ENCODE measurements at places on chromosomes 2 and 18. TPM values are rescaled to one million over a fixed set of nuclear protein-coding genes. Genes with fewer than 3 reads are reported as not detected.
A peak's percentile ranks its signal among the peaks of the same experiment; 100 is the strongest.

Gene GPD2
- total RNA-seq = 13.1 TPM

Gene RESP18
- total RNA-seq = not detected

Gene SPDYA
- total RNA-seq = 4.5 TPM

Gene CFC1
- total RNA-seq = not detected

Gene ICA1L
- 0.50 TPM for total RNA-seq

Gene ALPI
- total RNA-seq = not detected

Gene PDCD1
- 5.9 TPM for total RNA-seq

Gene DUSP2
- 34.6 TPM for total RNA-seq

Gene CTNNA2
- not detected for total RNA-seq

Gene KCNJ3
- total RNA-seq = not detected

Gene CBLN2
- not detected for total RNA-seq

DNA sequence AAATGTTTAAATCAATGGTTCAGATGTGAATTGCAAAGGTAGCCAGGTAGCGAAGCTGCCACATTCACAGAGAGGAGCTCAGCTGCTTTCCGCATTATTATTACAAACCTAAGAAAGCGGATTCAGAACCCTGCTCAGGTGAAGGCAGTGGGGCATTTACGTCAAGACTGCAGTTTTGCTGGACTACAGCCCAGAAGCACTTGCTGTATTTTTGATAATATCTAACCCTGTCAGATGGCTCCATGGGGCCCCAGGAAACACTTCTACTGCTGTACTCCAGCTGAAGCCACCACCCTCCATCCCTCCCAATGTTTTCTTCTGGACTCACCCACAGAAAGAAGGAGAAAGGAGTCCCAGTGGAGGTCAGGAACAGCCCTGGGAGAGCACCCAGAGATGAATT lies 96.9 kb downstream of the TPO start:
- no peak for DNase-seq

DNA sequence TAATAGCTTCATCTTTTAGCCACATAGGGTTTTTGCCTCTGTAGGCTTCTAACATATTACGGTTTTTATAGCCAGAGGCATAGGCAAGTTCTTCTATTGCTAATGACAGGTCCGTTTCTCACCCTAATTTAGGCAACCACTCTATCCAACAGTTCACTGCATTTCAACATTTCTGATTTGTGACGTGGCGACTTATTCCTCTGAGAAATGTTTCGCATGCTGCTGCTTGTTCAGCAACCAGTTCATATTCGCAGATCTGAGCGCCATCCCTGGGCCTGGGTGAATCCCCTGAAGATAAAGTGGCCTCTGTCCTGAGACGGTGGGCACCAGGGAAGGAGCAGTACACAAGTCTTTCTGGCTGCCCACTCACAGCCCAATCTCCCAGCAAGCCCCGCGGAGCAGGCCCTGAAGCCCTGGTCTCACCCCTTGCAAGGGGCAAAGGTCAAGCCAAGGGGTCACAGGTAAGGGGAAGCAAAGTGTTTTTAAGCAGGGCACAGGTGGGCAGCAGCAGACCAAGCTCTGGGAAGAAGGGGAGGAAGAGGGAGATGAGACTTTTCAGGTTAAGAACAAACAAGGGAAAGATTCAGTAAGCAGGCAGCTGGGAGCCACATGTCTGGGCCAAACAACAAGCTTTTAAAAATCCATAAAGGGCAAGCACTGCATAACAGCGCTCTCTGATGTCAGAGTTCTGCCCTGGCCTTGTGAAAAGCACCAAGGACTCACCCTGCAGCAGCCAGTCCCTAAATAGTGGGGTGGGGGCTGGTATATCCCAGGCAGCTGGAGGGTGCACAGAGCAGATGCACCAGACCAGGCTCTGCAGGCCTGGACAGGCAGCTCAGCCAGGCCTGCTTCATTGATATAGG lies 10.8 kb upstream of the COX7A2L start:
- no peak for DNase-seq

- no peak for DNase-seq
Measured at GRCh38 chr2:161983331-161983651, 90.7 kb downstream of the DPP4 start.

GRCh38 chr2:99933894-99934650 lies 208.3 kb downstream of the AFF3 start:
- DNase-seq = no peak

- DNase-seq = no peak
Measured at GRCh38 chr2:151803811-151804210, 24.4 kb downstream of the ARL5A start.

GRCh38 chr18:11523804-11524203 lies 85.6 kb upstream of the SLC35G4 start:
- no peak for DNase-seq

GRCh38 chr2:120546048-120546864 lies 189.4 kb upstream of the GLI2 start:
- DNase-seq = no peak

DNA sequence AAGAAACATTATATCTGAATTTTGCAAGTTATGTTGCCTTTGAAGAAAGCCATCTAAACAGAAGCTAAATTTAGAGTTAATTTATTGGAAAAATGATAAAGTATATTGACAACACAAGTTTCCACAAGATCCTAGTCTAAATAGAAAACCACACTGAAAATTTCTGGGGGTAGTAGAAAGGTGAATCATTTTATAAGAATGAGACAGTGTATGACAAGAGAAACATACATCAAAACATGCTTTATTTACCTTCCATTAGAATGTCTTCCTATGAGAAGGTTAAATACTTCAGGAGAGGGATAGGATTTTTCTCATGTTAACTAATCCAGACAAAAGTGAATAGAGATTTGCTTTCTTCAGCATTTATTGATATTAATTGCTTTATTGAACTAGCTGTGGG lies 1389.8 kb upstream of the ZEB2 start:
- no peak for DNase-seq

GRCh38 chr2:215787025-215787424 lies 226.3 kb downstream of the MREG start:
- DNase-seq = no peak

DNA sequence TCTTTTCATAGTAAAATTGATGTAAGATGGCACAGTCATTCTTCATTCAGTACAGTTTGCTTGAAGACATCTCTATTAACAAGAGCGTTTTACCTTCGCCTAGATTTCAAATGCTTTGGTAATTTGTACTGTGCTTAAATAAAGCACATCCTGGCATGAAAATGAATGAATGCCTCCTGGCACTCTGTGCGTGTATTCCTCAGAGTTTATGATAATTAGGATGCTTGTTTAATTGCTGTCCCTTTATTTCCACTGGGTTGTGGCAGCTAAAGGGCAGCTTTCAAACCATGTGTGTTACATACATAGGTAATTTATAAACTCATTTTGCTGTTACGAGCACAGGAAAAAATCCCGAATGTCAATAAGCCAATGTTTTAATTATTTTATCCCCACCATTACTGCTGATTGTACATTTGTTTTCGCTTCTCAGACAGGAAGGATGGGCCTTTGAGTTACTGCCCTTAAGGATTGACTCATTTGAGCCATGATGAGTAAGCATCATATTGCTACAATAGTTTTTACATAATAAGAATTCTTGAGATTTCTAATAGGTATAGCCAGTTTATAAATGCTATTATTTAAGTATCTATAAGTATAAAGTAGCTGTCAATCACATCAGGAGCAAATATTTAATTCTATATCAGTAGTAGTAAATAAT lies 516.5 kb downstream of the XIRP2 start:
- no peak for DNase-seq

- no peak for DNase-seq
Measured at GRCh38 chr2:81266106-81266505, 961.6 kb upstream of the LRRTM1 start.

DNA sequence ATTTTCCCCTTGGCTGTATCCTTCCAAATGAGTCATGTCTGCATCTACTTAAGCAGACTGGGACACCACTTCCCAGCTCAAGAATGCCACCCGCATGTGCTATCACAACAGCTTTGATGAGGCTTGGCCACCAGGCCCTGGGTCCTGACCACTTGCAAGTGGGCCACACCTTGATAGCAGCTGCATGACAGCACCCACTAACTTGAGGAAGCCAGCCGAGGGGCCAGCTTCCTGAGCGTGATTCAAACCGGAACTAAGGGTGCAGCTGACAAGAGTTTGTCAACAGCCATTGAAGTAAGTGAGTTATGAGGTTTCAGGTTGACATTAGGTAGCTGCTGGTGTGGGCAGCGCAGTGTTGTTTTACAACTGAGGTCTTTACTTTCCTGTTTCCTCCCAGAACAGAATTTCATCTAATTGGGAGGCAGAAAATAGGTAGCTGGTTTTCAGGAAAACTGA lies 54.4 kb downstream of the EPHA4 start:
- DNase-seq = peak; percentile 84

GRCh38 chr18:905948-906415 lies 1.3 kb downstream of the ADCYAP1 start:
- no peak for DNase-seq

DNA sequence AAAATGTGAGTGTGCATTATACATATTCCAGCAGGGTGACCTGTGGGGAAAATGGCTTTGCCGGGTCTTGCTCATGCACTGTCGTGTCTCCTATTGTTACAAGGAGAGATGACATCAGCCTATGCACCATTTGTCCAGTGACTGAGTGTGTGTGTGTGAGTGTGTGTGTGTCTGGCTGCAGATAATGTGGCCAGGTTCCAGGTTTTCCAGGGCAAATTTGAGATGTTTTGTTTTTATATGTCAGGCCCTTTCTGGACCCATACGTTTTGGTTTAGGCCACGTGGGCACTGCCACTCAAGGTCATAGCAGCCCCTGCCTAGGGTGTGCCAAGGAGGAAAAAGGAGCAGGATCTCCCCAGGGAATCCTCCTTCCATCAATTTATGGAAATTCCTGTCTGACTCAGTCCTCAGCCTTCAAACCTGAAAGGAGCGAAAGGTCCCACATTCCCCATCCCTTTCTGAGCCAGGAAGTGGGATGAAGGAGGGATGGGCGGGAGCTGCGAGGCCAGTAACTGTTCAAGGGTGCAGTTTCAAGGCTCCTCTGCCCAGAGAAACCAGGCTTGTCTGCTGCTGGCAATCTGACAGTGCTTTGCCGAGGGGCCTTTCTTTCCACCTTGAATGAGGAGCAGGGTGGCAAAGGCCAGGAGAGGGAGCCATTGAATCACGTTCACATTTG lies 93.0 kb upstream of the SMAD2 start:
- DNase-seq = no peak

DNA sequence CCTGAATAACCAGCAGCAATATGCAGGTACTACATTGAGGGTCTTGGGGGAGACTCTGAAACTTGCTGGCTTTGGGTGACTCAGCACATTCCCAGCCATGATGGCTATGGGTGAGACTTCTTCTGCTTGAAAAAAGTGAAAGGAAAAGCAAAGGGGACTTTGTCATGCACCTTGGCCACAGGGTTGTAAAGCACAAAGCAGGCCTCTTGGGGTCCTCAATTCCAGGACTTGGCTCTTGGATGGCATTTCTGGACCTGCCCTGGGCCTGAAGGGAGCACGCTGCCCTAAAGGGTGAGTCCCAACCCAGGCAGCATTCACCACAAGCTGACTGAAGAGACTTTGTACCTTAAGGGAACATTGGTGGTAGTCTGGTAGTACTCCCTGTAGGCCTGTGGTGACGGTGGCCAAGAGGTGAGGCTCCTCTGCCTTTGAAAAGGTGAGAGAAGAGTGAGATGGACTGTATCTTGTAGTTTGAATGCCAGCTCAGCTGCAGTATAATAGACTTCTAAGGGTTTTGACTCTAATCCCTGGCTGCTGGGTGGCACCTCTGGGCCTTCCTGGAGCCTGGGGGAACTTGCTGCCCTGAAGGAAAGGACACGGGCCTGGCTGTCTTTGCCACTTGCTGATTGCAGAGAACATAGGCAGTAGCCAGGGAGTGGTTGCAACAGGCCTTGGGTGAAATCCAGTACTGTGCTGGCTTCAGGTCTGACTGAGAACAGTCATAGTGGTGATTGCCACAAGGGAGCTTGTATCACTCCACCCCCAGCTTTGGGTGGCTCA lies 36.5 kb upstream of the CYTIP start:
- no peak for DNase-seq

DNA sequence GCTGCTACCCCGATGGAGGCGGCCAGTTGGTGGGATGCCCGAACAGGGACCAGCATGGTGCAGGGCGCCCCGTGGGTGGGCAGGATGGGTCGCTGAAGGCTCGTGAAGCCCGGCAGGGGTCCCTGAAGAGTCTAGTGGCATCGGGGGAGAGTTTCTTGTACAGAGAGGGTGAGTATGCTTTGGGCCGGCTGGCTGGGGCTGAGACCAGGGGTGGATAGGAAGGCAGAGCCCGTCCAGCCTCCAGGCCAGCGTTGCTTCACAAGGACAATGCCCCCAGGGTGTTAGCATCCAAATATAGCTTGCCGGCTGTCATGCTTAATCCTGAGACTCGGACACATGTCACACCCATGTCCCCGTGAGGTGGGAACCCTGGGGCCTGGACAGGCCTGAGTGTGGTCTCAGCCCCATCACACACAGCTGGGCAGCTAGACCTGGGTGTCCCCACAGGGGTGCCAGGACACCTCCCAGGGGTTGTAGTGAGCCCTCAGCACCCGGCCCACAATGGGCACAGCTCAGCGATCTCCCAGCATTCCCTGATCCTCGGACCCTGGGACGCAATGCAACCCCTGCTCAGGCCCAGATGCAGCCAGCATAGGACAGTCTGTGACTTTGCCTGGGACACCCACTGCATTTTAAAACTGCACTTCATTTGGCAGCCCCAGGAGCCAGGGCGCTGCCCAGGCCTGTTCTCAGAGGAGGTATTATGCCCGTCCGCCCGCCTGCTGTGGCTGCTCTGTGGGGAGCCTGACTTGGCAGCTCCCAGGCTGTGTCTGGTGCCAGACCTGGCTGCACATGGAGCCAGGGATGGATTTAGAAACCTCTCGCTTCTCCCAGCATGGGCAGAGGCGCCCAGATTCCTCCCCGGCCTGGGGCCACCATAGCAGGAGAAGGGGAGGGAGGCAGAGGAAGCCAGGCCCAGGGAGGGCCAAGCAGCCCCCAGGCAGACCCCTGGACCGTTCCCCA lies 36.4 kb downstream of the RAMP1 start:
- DNase-seq = no peak

DNA sequence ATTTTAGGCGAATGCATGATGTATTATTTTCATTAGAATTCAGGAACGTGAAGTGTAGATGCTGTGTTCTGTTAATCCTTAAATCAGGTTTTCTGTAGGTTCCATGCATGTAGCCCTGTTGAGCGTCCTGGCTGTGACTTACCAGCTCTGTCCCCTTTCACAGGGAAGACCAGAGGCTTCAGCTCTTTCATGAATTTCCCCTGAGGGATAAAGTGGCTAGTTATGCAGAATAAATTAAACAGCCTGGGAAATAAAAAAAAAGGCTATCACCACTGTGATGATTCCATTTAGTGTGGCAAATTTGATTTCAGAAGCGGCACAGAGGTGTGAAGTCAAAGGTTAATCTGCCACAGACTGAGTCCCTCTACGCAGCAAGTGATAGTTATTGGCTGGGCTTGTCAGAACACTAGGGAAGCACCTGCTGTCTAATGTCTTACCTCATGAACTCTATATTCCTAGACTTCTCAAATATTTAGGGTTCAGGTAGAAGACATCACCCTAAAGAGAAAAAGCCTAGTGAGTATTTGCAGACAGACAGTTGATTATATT lies 61.6 kb upstream of the LINC00305 start:
- DNase-seq = no peak

- DNase-seq = no peak
Measured at GRCh38 chr2:164896634-164897355, 55.2 kb upstream of the COBLL1 start.

- DNase-seq = no peak
Measured at GRCh38 chr2:174153757-174154680, 94.3 kb downstream of the OLA1 start.

Data from CD4-positive, alpha-beta memory T cell (primary cell).